ENCODE measurements at places on chromosomes 4 and X. TPM values are rescaled to one million over a fixed set of nuclear protein-coding genes. Genes with fewer than 3 reads are reported as not detected.

DNA sequence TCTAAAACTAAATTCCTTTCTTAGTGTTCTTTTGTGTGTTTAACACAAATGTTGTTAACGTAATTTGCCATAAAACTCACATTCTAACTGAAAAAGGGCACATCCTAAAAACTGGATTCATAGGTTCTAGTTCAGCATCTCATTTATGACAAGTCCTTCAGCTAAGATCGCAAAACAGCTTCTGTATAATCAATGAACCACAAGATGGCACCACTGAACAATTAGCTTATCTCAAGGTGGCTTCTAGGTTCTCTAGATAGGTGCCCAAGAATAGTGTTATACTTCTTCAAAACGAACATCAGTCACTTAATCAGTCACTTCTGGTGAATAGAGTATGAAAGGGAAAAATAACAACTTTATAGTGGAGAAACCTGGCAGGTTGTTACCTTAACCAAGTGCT lies 54.3 kb downstream of the NRK start:
- DNase-seq: peak; percentile 19

- no peak for DNase-seq
Observed at GRCh38 chr4:2824329-2824835, 19.3 kb upstream of the ADD1 start.

DNA sequence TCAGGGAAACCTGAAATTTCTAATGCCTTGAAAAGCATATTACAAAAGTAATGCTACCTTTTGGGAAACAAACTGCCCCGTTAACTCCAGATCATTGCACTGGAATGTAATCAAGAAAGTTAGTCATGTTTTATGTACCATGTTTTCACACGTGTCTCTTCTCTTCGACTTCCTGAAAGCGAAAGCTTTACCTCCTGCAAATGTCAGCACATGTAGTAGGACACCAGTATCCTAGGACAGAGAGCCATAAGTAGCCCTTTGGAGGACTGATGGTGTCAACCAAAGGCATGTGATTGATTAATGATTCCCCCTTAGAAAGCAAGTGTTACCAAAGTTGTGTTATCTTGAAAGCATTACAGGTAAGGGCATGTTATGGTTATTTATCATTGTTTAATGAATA lies 8.8 kb upstream of the MND1 start:
- DNase-seq: peak; percentile 77

- no peak for DNase-seq
Observed at GRCh38 chr4:86741846-86742245, 107.3 kb downstream of the SLC10A6 start.

The SPANXN4 gene
- not detected for total RNA-seq

The VCX2 gene
- not detected for total RNA-seq

GRCh38 chrX:30278365-30278764 lies 30.8 kb downstream of the NR0B1 start:
- peak; percentile 34 for DNase-seq

The PNMA3 gene
- not detected for total RNA-seq

The TEX13D gene
- total RNA-seq: not detected

DNA sequence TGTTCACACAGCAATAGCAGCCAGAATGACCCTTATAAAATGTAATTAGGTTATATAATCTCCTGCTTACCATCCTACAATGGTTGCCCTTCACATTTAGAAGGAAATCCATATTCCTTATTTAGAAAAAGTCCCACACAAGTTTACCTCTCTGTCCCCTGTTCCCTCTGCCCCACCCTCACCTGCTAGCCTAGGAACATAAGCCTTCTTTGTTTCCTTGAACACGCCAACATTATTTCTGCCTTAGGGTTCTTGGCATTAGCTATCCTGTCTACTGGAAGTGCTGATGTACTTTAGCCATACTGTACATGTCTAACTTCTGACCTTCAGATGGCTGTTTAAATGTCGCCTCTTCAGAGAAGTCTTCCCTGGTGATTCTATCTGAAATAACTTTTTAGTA lies 28.4 kb upstream of the USP53 start:
- no peak for DNase-seq
